ENCODE measurements at places on chromosomes 6 and 20. TPM values are rescaled to one million over a fixed set of nuclear protein-coding genes. Genes with fewer than 3 reads are reported as not detected.

GRCh38 chr6:160792708-160793107, 90.7 kb downstream of the PLG start:
- DNase-seq: no peak
- no peaks in the 10 kb centered on the region for H3K27me3 ChIP-seq
- H3K4me3 ChIP-seq: no peak overlapping the region
- no peaks in the 10 kb centered on the region for H3K4me1 ChIP-seq
- no peaks in the 10 kb centered on the region for H3K36me3 ChIP-seq

DNA sequence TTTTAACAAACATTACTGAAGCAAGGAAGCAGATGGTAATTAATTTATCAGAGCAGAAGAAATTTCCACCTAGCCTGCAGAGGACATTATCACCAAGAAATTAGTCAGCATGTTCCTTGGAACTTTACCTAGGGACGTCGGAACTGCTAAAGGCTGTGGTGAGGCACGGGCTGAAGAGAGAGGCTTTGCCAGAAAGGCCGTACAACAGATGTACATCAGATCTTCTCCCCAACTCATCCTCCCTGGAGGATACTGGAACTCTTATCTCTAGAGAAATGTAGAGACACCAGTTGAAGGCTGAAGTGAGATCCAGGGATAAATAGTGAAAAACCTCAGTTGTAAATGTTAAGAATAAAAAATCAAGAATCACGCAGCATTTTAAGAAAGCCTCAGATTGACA, 257.1 kb downstream of the SAMD5 start:
- H3K36me3 ChIP-seq: no peaks in the 10 kb centered on the region
- peaks cover 3% of the 10 kb centered on the region for H3K4me1 ChIP-seq
- DNase-seq: no peak
- no peaks in the 10 kb centered on the region for H3K27me3 ChIP-seq
- no peak overlapping the region for H3K4me3 ChIP-seq

C6orf58 gene
- 0.15 TPM for total RNA-seq

- no peak overlapping the region for H3K4me3 ChIP-seq
- H3K36me3 ChIP-seq: peaks cover 3% of the 10 kb centered on the region
- H3K27me3 ChIP-seq: no peaks in the 10 kb centered on the region
- peaks cover 58% of the 10 kb centered on the region for H3K4me1 ChIP-seq
Observed at GRCh38 chr6:158812611-158813010, 6.6 kb downstream of the EZR start.

VPS16 gene
- 30.3 TPM for total RNA-seq

DNA sequence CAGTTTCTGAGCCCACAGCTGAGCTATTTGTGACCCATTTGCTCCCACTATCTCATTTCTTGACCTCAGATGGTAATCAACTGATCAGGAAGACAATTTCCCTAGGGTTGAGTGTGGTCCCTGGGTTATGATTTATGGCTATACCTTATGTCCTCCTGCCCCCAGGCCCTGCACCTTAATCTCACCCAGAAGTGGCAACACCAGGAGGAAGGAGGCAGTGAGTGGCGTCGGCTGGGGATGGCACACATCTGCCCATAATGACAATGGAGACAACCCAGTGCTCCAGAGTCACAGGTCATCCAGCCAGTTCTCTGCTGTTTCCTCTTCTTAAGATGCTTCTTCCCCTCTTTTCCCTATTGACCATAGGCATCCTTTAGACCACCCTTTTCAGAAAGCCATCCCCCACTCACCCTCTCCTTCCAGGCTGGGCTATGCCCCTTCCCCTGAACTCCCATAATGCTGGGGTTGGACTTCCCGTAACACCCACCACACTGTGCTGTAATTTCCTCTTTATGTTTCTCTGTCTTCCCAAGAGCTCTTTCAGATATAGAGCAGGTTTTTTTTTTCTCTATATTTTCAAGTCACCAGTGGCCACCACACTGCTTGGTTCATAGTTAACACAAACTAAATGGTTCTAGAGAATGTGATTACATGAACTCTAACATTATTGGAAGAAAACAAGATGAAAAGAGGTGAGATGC, 8.0 kb downstream of the TRIM10 start:
- H3K27ac ChIP-seq: no peak overlapping the region
- DNase-seq: no peak
- no peak overlapping the region for H3K4me3 ChIP-seq
- H3K27me3 ChIP-seq: no peaks in the 10 kb centered on the region
- H3K4me1 ChIP-seq: peaks cover 5% of the 10 kb centered on the region
- no peaks in the 10 kb centered on the region for H3K36me3 ChIP-seq

MUCL3 gene
- 5.6 TPM for total RNA-seq

- H3K4me3 ChIP-seq: no peak overlapping the region
- DNase-seq: no peak
- no peak overlapping the region for H3K27ac ChIP-seq
- no peaks in the 10 kb centered on the region for H3K36me3 ChIP-seq
- no peaks in the 10 kb centered on the region for H3K27me3 ChIP-seq
Observed at GRCh38 chr6:93468291-93468690, 48.9 kb upstream of the EPHA7 start.

TRDN gene
- total RNA-seq: not detected

KIF25 gene
- not detected for total RNA-seq

PPIL1 gene
- total RNA-seq: 5.9 TPM

LY6G5C gene
- 2.0 TPM for total RNA-seq

- peaks cover 21% of the 10 kb centered on the region for H3K4me1 ChIP-seq
- H3K27me3 ChIP-seq: no peaks in the 10 kb centered on the region
- no peak overlapping the region for H3K27ac ChIP-seq
- no peaks in the 10 kb centered on the region for H3K36me3 ChIP-seq
- DNase-seq: no peak
- no peak overlapping the region for H3K4me3 ChIP-seq
Observed at GRCh38 chr20:31679357-31680285, 41.9 kb downstream of the COX4I2 start.

DNA sequence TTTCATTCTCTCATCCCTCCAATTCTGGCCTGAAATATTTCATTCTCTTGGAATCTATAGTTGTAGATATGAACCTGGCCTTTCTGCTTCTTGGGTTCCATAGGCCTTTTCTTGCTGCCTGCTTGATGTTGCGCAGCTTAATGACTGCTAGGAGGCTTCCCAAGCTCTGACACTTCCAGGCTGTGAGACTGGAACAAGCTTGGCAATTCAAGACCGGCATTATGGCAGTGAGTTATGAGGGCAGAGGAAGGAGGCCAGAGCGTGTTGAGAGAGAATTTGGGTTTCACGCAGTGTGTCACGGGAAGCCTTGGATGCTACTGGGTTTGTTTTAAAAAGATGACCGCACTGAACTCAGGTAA, 948 bp upstream of the DNAJC5 start:
- no peaks in the 10 kb centered on the region for H3K36me3 ChIP-seq
- DNase-seq: no peak
- H3K27me3 ChIP-seq: no peaks in the 10 kb centered on the region
- H3K4me1 ChIP-seq: peaks cover 20% of the 10 kb centered on the region
- peak overlapping the region; percentile 41 for H3K27ac ChIP-seq

DNA sequence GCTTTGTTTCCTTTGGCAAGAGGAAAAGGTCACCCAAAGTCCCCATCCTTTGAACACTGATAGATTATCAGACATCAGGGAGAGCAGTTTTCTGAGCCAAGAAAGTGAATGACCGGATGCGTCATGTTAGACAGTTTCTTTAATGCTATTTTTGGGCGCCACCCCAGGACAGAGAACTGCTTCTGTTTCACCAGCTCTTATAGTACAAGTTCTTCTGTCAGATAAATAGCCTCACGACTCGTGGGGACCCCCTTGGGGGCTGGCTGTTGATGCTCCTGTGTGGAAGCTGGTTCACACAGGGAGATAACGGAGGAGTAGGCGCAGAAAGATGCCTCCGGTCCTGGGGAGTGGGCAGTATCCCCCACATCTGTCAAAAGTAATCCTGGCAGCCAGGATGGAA, 54.6 kb downstream of the NPEPL1 start:
- H3K27ac ChIP-seq: no peak overlapping the region
- no peaks in the 10 kb centered on the region for H3K4me1 ChIP-seq
- H3K36me3 ChIP-seq: no peaks in the 10 kb centered on the region
- DNase-seq: no peak

- H3K27me3 ChIP-seq: no peaks in the 10 kb centered on the region
- H3K4me3 ChIP-seq: no peak overlapping the region
- H3K4me1 ChIP-seq: no peaks in the 10 kb centered on the region
Observed at GRCh38 chr6:109458774-109459531, 3.4 kb upstream of the MICAL1 start.

GRCh38 chr6:133157995-133158394, 83.2 kb upstream of the EYA4 start:
- no peak overlapping the region for H3K27ac ChIP-seq
- no peaks in the 10 kb centered on the region for H3K36me3 ChIP-seq
- DNase-seq: no peak

DNA sequence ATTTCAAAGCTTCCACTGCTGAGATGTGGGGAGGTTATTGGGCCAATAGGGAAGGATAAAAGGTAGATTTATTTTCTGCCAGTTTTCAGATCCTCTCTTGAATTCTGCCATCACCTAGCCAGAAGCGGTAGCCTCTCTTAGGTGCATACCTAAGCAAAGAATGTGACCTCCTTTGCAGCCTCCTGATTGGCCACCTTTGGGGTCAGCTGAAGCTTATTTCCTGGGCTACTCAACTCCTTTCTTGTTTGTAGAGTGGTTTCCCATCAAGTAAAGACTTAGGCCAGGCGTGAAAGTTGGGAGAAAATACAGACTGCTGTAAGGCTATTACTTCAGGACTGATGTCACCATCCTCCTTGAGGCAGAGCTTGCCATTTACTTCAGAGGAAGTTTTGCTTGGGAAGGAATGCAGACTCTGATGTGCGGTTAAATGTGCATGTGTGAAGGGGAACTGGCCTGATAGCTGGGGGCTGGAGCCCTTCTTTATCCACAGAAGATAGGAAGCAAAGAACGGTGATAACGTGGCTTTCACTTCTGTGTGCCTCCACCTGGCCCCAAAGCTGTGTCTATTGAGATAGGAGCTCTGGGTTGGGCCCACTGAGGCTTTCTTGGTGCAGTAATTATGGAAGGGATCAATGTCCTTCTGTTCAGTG, 70.1 kb downstream of the TRMT11 start:
- DNase-seq: no peak
- H3K27me3 ChIP-seq: no peaks in the 10 kb centered on the region
- no peak overlapping the region for H3K27ac ChIP-seq
- no peaks in the 10 kb centered on the region for H3K36me3 ChIP-seq
- no peaks in the 10 kb centered on the region for H3K4me1 ChIP-seq

- H3K36me3 ChIP-seq: no peaks in the 10 kb centered on the region
- no peak overlapping the region for H3K27ac ChIP-seq
- H3K4me1 ChIP-seq: no peaks in the 10 kb centered on the region
Observed at GRCh38 chr6:25637960-25638434, 14.0 kb upstream of the SCGN start.

- H3K4me1 ChIP-seq: peaks cover 2% of the 10 kb centered on the region
- H3K27me3 ChIP-seq: no peaks in the 10 kb centered on the region
- H3K27ac ChIP-seq: no peak overlapping the region
- DNase-seq: no peak
Observed at GRCh38 chr20:53611449-53611894, 17.8 kb upstream of the ZNF217 start.

DNA sequence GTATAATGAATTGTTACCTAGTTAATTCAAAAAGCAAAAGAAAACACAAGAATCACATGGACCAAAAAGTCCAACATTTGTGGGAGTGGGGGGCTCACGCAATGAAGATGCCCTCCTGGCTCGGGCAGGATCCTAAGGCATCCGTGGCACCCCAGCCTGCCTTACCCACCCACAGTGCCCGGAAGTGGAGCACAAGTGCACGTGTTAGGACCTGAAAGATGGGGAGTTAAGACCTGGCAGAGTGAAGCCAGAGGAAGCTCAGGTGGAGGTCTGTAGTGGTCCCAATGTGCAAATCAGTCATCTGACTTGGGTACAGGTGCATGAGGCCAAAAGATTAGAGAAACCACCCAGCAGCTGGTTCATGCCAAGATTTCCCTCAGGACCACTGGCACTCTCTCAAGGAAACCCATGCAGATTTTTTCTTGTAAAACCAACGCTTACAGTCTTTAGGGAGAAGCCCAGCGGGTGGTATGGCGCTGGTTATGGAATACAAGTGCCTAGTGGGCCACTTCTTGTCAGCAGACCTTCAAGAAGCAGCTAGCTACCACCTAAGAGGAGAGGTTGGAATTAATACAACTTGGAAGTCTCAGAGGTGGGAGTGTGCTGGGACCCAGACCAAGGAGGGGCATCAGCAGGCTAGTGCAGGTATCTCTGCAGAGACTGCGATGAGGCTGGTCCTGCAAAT, 42.1 kb downstream of the BFSP1 start:
- no peak overlapping the region for H3K27ac ChIP-seq
- no peaks in the 10 kb centered on the region for H3K4me1 ChIP-seq
- H3K4me3 ChIP-seq: no peak overlapping the region
- DNase-seq: no peak
- H3K27me3 ChIP-seq: no peaks in the 10 kb centered on the region
- H3K36me3 ChIP-seq: no peaks in the 10 kb centered on the region

DNA sequence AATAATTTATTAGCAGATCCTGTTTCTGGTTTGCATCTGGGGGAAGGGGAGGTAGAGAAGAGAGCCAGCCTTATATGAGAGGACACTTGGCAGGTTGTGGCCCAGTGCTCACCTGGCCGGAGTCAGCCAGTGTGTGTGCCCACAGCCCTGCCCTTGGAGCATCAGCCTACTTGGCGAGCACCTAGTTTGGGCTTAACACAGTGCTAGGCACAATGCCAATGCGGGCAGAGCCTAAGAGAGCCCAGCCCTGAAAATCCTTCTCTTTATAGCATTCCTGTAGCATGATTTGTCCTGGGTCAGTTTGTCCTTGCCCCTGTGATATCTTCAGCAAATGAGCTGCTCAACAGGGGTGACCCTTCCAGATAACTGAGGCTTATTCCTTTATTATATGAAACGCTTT, 73.0 kb downstream of the SLX4IP start:
- no peaks in the 10 kb centered on the region for H3K36me3 ChIP-seq
- H3K4me3 ChIP-seq: no peak overlapping the region
- no peaks in the 10 kb centered on the region for H3K27me3 ChIP-seq
- H3K27ac ChIP-seq: no peak overlapping the region
- H3K4me1 ChIP-seq: peaks cover 17% of the 10 kb centered on the region
- DNase-seq: no peak

DNA sequence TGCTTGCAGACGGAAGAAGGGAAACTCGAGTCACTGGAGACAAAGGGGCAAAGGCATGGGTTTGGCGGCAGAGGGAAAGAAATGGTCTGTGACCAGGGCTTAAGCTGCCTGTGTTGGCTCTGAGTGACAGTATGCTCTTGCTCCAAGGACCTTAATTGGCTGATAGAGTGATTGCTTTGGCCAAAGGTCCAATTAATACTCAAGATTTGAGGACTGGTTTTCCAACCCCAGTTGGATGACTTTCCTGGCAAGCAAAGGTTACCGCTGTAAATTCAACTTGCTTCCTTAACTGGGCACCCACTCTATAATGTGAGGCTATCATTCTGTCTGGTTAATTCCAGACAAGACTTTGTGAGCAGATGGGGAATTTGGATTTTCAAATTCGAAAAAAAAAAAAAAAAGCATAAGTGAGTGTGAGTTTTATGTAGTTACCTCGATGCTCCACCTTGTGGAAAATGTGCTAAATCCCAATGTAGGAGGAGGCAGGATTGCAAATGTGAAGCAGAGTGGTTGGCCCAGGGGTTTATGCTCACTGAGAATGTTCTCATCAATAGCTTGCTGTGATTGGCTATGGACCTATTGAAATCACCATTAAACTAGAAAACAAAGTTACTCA, 150.7 kb upstream of the GMDS start:
- H3K4me3 ChIP-seq: no peak overlapping the region
- H3K36me3 ChIP-seq: peaks cover 8% of the 10 kb centered on the region
- H3K27ac ChIP-seq: no peak overlapping the region
- no peaks in the 10 kb centered on the region for H3K27me3 ChIP-seq

- H3K27ac ChIP-seq: no peak overlapping the region
- no peaks in the 10 kb centered on the region for H3K4me1 ChIP-seq
- H3K36me3 ChIP-seq: no peaks in the 10 kb centered on the region
- DNase-seq: peak; percentile 4
- no peaks in the 10 kb centered on the region for H3K27me3 ChIP-seq
Observed at GRCh38 chr20:1338801-1339200, 9.9 kb upstream of the SDCBP2 start.

TNFRSF6B gene
- 0.31 TPM for total RNA-seq

Measured in pancreas (tissue), 10 donors.